ENCODE measurements at places on chromosomes 3 and 15. TPM values are rescaled to one million over a fixed set of nuclear protein-coding genes. Genes with fewer than 3 reads are reported as not detected.

The RTF1 gene
- 11.9 TPM for total RNA-seq

The TMCO5A gene
- not detected for total RNA-seq

The MESP2 gene
- not detected for total RNA-seq

The SPATA12 gene
- total RNA-seq = 0.25 TPM

The GTPBP8 gene
- 26.4 TPM for total RNA-seq

The PHC3 gene
- 16.8 TPM for total RNA-seq

The PRR20G gene
- not detected for total RNA-seq

The GXYLT2 gene
- total RNA-seq = 0.13 TPM

The MINAR1 gene
- 0.51 TPM for total RNA-seq

The EXD1 gene
- total RNA-seq = under 0.01 TPM

The C15orf40 gene
- 10.1 TPM for total RNA-seq

The MEX3B gene
- total RNA-seq = 4.1 TPM

The FBN1 gene
- total RNA-seq = 72.1 TPM

The CLDN16 gene
- total RNA-seq = not detected

The DUOXA2 gene
- not detected for total RNA-seq

The IRAK2 gene
- 60.3 TPM for total RNA-seq

The SLC15A2 gene
- total RNA-seq = under 0.01 TPM

The DISP2 gene
- 0.13 TPM for total RNA-seq

The CLDN18 gene
- not detected for total RNA-seq

The CYP11A1 gene
- total RNA-seq = not detected

The SPINK8 gene
- total RNA-seq = not detected

The FSD2 gene
- not detected for total RNA-seq

The CDHR4 gene
- total RNA-seq = not detected

The GOLGA6D gene
- not detected for total RNA-seq

The GPR62 gene
- under 0.01 TPM for total RNA-seq

The PIGZ gene
- 4.6 TPM for total RNA-seq

The THRB gene
- total RNA-seq = 0.13 TPM

The TTLL13 gene
- 0.13 TPM for total RNA-seq

The ALDH1L1 gene
- not detected for total RNA-seq

The NTRK3 gene
- total RNA-seq = not detected
